ENCODE measurements at places on chromosomes 3 and 15. TPM values are rescaled to one million over a fixed set of nuclear protein-coding genes. Genes with fewer than 3 reads are reported as not detected.
A peak's percentile ranks its signal among the peaks of the same experiment; 100 is the strongest.

DNA sequence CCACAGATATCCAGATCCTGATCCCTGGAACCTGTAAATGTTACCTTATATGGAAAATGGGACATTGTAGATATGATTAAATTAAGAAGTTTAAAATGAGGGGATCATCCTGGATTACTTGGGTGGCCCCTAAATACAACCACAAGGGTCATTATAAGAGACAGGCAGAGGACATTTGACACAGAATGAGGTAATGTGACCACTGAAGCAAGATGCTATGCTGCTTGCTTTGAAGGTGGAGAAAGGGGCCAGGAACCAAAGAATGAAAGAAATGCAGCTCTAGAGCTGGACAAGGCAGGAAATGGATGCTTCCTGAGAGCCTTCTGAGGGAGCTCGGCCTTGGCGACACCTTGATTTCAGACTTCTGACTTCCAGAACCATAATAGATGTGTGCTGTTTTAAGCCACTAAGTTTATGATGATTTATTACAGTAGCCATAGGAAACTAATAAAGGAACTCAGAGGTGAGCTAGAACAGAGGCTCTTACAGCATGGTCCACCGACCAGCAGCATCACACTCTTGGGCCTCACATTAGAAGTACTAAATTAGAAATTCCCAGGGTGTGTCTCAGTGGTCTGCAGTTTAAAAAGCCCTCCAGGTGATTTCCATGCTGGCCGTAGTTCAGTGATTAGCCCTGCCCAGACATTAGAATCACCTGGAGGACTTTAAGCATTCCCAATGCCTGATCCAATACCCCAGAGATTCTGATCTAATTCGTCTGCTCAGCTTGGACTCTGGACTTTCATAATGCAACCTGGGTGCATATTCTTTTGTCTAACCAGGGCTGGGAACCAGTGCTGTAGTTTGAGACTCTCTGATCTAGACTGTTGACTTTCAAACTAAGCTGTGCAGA is 7.5 kb downstream of the COLQ start:
- no peak for DNase-seq

- DNase-seq: no peak
Observed at GRCh38 chr3:17176757-17177156, 292.0 kb downstream of the PLCL2 start.

DNA sequence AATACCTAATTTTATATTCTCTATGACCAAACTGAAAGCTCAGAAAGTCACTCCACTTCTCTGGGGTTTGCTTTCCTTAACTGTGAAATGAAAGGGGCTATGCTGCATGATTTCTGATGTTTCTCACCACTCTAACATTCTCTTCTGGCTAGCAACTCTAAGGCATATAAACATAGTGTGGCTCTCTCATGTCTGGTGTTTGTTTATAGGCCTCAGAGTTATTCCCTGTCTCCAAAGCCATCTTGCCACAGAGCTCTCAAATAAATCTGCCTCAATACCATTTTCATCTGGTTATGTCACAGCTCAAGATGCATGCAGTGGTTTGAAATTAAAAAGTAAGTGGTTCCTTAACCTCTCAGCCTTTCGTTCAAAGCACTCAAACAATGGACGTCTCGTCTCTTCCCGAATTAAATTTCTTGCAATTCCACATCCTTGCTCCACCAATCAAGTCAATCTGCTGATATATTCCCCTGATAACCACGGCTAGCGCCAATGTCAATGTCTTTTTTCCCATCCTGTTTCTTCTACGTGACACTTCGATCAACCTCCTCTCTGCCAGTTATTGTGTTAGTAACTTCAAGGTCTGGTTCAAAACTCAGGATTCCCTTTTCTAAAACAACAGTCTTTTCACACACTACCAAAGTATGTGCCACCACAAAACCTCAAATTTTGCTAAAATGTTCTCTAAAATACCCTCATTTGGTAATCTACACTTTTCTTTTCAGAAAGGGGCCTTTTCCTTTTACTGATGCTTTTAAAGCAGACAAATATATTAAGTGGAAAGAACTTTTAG is 16.0 kb downstream of the TOMM70 start:
- DNase-seq: no peak

- DNase-seq: no peak
Observed at GRCh38 chr3:37993460-37993819, 2.9 kb downstream of the VILL start.

DNA sequence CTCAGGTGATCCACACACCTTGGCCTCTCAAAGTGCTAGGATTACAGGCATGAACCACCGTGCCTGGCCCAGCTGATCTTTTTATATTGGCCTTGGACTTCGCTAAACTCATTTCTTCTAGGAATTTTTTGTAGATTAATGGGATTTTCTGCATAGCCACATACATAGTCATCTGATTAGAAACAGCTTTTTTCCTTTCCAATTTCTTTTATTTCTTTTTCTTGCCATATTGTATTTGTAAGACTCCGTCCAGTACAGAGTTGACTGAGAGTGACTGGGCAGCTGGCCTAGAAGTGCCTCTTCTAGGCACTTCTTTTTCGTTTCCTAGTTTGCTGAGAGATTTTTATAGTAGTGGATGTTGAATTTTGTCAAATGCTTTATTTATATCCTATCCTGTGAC is 37.4 kb downstream of the ARIH1 start:
- no peak for DNase-seq

- no peak for DNase-seq
Observed at GRCh38 chr3:188901126-188901525, 270.6 kb upstream of the TPRG1 start.

GRCh38 chr15:90583471-90584252 is 53.9 kb downstream of the CRTC3 start:
- DNase-seq: no peak

- DNase-seq: peak; percentile 71
Observed at GRCh38 chr15:70152070-70152480, 54.4 kb upstream of the TLE3 start.

DNA sequence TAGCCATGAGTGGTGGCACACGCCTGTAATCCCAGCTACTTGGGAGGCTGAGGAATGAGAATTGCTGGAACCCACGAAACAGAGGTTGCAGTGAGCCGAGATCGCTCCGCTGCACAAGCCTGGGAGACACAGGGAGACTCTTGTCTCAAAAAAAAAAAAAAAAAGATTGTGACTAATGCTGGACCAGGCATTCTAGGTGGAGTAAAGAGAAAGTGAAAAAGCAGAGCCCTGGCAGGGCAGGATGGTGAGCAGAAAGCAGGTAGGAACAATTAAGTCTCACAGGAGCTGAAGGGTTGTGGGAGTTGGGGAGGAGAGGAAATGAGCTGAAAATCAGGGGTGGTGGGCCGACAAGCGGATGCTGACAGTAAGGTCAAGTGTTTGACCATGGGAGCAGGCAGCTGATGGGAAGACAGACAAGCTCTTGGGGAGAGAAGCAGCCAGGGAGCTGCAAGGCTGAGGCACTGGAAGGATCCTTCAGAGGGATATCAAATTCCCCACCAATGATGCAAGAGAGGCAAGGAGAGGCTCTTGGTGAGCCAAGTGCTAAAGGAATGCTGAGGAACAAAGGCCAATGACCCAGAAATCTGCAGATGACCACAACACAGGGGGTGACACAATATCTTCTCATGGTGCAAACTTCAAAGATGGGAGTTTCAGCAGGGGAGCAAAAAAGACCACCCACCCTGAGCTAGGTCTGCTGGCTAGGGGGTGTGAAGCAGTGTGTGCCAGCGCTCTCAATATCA is 251.1 kb downstream of the ULK4 start:
- peak; percentile 11 for DNase-seq

GRCh38 chr3:74390121-74390877 is 224.2 kb downstream of the CNTN3 start:
- DNase-seq: no peak

Gene SEMA3F
- 0.33 TPM for total RNA-seq

Gene EAF2
- 4.3 TPM for total RNA-seq

Gene CPLX3
- total RNA-seq: not detected

Gene CNTN3
- 0.06 TPM for total RNA-seq

Gene STXBP5L
- 9.8 TPM for total RNA-seq

Gene SLC15A2
- 0.02 TPM for total RNA-seq

Gene SLITRK3
- 0.25 TPM for total RNA-seq
